LoVo (cell line): ENCODE measurements at places on chromosomes 3 and 15.

- no peak for DNase-seq
Observed at GRCh38 chr3:108780235-108780634, 23.0 kb upstream of the RETNLB start.

GRCh38 chr3:140816372-140817195 lies 125.1 kb upstream of the SLC25A36 start:
- no peak for DNase-seq

- no peak for DNase-seq
Observed at GRCh38 chr15:30943654-30944335, 40.1 kb downstream of the FAN1 start.

GRCh38 chr3:132001999-132002398 lies 32.8 kb downstream of the CPNE4 start:
- DNase-seq: no peak
